ENCODE measurements at places on chromosomes 1 and 21. TPM values are rescaled to one million over a fixed set of nuclear protein-coding genes. Genes with fewer than 3 reads are reported as not detected.

DNA sequence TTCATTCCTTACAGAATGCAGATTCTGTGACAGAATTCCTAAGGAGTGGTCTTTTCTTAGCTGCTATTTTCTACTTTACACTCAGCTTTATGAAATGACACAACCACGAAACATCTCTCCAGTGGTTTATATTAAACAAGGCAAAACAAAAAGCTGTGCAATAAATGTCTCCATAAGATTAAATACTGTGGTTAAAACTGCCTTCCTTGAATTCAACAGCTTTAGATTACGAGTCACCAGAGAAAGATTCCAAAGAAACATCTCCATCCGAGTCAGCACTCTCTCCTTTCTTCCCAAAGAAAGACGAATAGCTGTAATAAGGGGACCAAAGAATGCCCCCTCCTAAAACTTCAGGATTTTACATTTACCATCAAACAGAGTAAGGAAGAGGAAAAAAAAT, 4.6 kb upstream of the C1orf87 start:
- no peak for DNase-seq
- H3K4me3 ChIP-seq = no peak overlapping the region
- H3K4me1 ChIP-seq = no peaks in the 10 kb centered on the region

GRCh38 chr1:205923651-205924459, 19.4 kb downstream of the SLC26A9 start:
- no peaks in the 10 kb centered on the region for H3K36me3 ChIP-seq
- no peak overlapping the region for H3K27ac ChIP-seq
- H3K4me3 ChIP-seq = no peak overlapping the region
- no peaks in the 10 kb centered on the region for H3K4me1 ChIP-seq
- DNase-seq = no peak

GRCh38 chr21:41750532-41751151, 16.2 kb downstream of the RIPK4 start:
- H3K4me1 ChIP-seq = peaks cover 5% of the 10 kb centered on the region
- no peaks in the 10 kb centered on the region for H3K36me3 ChIP-seq

AIRE gene
- not detected for total RNA-seq

AK5 gene
- 1.1 TPM for total RNA-seq
